Vagina (tissue), 2 donors: ENCODE measurements at places on chromosomes 2 and 18. TPM values are rescaled to one million over a fixed set of nuclear protein-coding genes. Genes with fewer than 3 reads are reported as not detected.

- no peak for DNase-seq
- H3K4me1 ChIP-seq, result no peaks in the 10 kb centered on the region
- H3K4me3 ChIP-seq, result no peak overlapping the region
- H3K27ac ChIP-seq, result no peak overlapping the region
- H3K27me3 ChIP-seq, result no peaks in the 10 kb centered on the region
Observed at GRCh38 chr2:140905083-140905781, 1225.6 kb downstream of the LRP1B start.

GRCh38 chr2:196293751-196294515 lies 122.6 kb upstream of the STK17B start:
- DNase-seq, result no peak
- no peaks in the 10 kb centered on the region for H3K27me3 ChIP-seq
- no peaks in the 10 kb centered on the region for H3K36me3 ChIP-seq
- no peak overlapping the region for H3K27ac ChIP-seq
- H3K4me1 ChIP-seq, result peaks cover 14% of the 10 kb centered on the region
- no peak overlapping the region for H3K4me3 ChIP-seq

Gene UGT1A5
- 1.2 TPM for total RNA-seq

- no peak for DNase-seq
- no peaks in the 10 kb centered on the region for H3K36me3 ChIP-seq
- no peaks in the 10 kb centered on the region for H3K27me3 ChIP-seq
- no peak overlapping the region for H3K4me3 ChIP-seq
- peaks cover 15% of the 10 kb centered on the region for H3K4me1 ChIP-seq
Observed at GRCh38 chr2:133655610-133656009, 87.3 kb upstream of the NCKAP5 start.

Gene SKOR2
- not detected for total RNA-seq

- peak overlapping the region; percentile 99 for H3K27ac ChIP-seq
- H3K27me3 ChIP-seq, result no peaks in the 10 kb centered on the region
- peaks cover 29% of the 10 kb centered on the region for H3K4me1 ChIP-seq
- peak overlapping the region; percentile 98 for H3K4me3 ChIP-seq
- no peak for DNase-seq
Observed at GRCh38 chr18:9913151-9913525, 678 bp upstream of the VAPA start.

DNA sequence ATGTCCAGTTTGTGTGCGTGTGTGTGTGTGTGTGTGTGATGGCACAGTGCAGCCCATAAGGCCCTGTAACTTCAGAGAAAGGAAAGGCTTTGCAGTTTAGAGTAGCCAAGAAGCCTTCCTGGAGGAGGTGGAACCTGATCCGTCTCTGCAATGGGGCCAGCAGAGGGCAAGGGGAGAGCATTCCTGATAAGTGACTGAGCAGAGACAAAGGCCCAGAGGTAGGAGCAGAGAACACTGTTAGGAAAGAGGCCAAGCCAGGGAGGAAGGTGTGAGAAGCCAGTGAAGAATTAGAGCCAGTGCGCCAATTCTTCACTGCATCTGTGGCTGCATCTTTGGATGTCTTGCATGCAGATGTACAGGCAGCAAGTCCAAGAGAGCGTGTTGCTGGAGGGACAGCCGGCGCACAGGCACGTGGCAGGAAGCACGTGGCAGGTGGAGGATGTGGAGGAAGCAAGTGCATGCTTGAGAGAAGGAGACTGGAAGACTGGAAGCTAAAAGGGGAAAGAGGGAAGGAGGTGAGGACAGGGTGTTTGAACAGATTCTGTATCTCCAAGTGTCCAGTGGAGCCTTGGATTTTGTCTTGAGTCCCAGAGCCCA lies 196.3 kb downstream of the CTIF start:
- H3K4me1 ChIP-seq, result peaks cover 16% of the 10 kb centered on the region
- H3K27ac ChIP-seq, result no peak overlapping the region
- H3K36me3 ChIP-seq, result no peaks in the 10 kb centered on the region
- no peak for DNase-seq

Gene TTC39C
- 42.5 TPM for total RNA-seq

Gene TMEM87B
- 18.9 TPM for total RNA-seq

- no peak for DNase-seq
- H3K4me1 ChIP-seq, result peaks cover 81% of the 10 kb centered on the region
- no peak overlapping the region for H3K4me3 ChIP-seq
- no peaks in the 10 kb centered on the region for H3K27me3 ChIP-seq
Observed at GRCh38 chr2:39411181-39411944, 25.7 kb downstream of the MAP4K3 start.

- no peaks in the 10 kb centered on the region for H3K36me3 ChIP-seq
- no peaks in the 10 kb centered on the region for H3K4me1 ChIP-seq
- no peaks in the 10 kb centered on the region for H3K27me3 ChIP-seq
- H3K27ac ChIP-seq, result no peak overlapping the region
- DNase-seq, result no peak
Observed at GRCh38 chr18:61706276-61706915, 186.4 kb downstream of the RNF152 start.

DNA sequence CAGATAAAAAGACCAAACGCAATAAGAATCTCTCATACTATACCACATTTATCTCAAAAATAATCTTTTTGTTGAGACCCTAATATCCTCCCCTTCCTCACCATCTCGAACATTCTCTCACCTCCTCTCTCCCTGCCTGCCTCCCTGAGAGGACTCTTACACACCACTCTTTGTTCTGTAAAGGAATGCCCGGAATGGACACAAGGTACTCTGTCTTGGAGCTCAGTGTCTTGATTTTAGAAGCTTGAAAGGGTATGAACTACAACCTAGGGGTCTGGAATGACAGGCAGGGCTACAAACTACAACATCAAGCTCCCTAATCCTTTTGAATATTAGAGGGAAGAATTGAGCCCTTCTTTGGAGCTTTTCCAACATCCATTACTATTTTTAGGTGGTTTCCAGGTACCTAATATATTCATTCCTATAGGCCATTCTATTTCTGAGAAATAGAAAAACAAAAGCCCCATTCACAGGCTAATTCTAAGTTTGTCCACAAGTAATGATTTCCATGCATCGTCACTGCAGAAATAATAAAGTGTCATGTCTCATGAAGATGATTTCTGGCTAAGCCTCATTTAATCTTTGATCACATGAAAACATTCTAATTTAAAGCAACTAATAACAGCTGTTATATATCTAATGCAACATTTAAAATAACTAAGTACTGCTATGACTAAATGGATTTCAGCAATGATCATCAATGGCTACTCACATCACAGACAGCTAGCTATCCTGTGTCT lies 60.6 kb downstream of the LRP2 start:
- H3K27me3 ChIP-seq, result no peaks in the 10 kb centered on the region
- H3K36me3 ChIP-seq, result no peaks in the 10 kb centered on the region
- no peaks in the 10 kb centered on the region for H3K4me1 ChIP-seq
- DNase-seq, result no peak
- no peak overlapping the region for H3K4me3 ChIP-seq

- DNase-seq, result no peak
- H3K27me3 ChIP-seq, result no peaks in the 10 kb centered on the region
- H3K4me3 ChIP-seq, result no peak overlapping the region
- peaks cover 67% of the 10 kb centered on the region for H3K4me1 ChIP-seq
- H3K27ac ChIP-seq, result peak overlapping the region; percentile 39
Observed at GRCh38 chr2:24915796-24916195, 4.2 kb downstream of the ADCY3 start.

Gene TWIST2
- total RNA-seq, result 214 TPM

GRCh38 chr18:12246849-12247808 lies 7.0 kb upstream of the CIDEA start:
- no peaks in the 10 kb centered on the region for H3K27me3 ChIP-seq
- no peak overlapping the region for H3K4me3 ChIP-seq
- no peaks in the 10 kb centered on the region for H3K36me3 ChIP-seq
- H3K4me1 ChIP-seq, result no peaks in the 10 kb centered on the region

DNA sequence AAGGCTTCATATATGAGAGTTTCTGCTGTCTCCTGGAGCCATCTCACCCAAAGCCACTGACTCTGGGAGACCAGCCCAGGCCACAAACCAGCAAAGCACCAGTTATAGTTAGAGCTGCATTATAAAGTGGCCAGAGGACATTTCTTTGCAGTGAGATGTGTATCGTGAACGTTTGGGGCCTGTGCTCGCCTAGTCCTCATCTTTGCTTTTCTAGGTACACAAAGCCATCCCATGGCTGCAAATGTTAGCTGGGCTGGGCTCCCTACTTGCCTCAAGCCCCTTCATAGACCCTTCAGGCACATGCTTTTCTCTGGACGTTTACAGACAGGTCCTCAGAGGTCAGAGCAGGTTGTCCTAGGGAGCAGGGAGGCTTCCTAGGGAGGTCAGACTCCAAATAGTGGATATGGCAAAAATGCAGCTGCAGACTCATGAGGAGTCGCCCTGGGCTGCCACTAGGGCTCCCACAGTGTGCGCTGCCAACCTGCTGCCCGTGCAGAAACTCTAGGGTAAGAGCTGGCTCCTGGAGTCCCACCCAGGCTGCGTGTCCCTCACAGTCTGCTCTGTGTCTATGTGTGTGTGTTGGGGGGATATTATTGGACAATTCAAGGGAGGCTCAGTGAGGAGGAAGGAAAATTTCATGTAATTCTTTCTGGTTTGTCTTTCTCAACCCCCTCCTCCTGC lies 141.0 kb downstream of the RPIA start:
- no peak overlapping the region for H3K4me3 ChIP-seq
- no peaks in the 10 kb centered on the region for H3K27me3 ChIP-seq
- H3K36me3 ChIP-seq, result no peaks in the 10 kb centered on the region
- no peaks in the 10 kb centered on the region for H3K4me1 ChIP-seq

DNA sequence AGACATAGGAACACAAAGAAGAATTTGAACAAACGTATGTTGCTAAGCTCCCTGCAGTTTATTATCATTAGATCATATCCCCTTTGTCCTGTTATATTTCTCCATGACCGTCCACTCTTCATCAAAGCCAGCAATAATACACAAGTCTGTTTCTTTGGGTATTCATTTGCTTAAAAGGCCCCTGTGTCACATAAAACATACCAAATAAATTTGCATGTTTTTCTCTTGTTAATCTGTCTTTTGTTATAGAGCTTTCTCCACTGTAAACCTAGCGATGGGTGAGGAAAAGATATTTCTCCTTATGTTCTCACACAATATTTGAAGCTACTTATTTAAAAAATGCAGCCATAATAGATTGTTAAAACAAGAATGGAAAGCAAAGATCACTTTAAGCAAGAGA lies 42.9 kb upstream of the REL start:
- H3K27ac ChIP-seq, result no peak overlapping the region
- no peak for DNase-seq
- no peaks in the 10 kb centered on the region for H3K4me1 ChIP-seq
- no peaks in the 10 kb centered on the region for H3K36me3 ChIP-seq
- H3K4me3 ChIP-seq, result no peak overlapping the region

DNA sequence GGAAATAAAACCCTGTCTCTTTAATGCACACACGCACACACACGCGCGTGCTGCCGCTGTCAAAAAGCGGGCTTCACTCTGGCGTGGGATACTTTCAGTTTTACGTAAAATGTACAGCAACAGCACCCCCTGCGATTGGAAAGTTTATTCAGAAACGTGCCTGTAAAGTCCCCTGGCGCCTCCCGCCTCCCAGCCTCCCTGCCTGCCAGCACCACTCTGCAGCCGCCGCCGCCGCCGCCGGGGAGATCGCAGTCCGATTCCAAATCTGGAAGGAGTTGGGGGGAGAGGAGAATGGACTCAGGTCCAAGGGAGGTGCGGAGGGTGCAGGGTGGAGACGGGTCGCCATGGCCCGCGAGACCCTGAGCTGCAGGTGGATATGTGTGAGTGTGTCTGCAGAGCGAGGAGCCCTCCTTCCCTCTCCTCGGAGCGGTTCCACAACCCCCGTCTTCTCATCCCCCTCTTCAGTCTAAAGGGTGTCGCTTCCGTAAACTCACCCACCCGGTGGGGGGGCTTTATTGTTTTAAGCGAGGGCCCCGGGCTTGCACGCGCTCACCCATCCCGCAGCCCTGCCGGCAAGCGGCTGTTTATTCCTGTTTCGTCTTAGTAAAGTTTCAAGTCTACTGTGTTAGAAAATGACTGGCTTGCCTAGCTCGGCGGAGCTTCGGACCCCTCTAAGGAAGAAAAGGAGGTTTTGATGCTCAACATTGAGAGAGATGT lies 1.8 kb upstream of the BCL11A start:
- no peaks in the 10 kb centered on the region for H3K36me3 ChIP-seq
- peak overlapping the region; percentile 49 for H3K4me3 ChIP-seq
- H3K4me1 ChIP-seq, result peaks cover 56% of the 10 kb centered on the region
- H3K27ac ChIP-seq, result peak overlapping the region; percentile 59
- DNase-seq, result no peak
- H3K27me3 ChIP-seq, result no peaks in the 10 kb centered on the region

Gene CEBPZ
- 27.0 TPM for total RNA-seq

Gene SLC9A4
- total RNA-seq, result not detected

Gene RSAD2
- total RNA-seq, result 0.25 TPM

GRCh38 chr2:105926960-105927678 lies 182.4 kb downstream of the NCK2 start:
- DNase-seq, result no peak
- H3K27ac ChIP-seq, result no peak overlapping the region
- H3K27me3 ChIP-seq, result no peaks in the 10 kb centered on the region
- H3K36me3 ChIP-seq, result no peaks in the 10 kb centered on the region

DNA sequence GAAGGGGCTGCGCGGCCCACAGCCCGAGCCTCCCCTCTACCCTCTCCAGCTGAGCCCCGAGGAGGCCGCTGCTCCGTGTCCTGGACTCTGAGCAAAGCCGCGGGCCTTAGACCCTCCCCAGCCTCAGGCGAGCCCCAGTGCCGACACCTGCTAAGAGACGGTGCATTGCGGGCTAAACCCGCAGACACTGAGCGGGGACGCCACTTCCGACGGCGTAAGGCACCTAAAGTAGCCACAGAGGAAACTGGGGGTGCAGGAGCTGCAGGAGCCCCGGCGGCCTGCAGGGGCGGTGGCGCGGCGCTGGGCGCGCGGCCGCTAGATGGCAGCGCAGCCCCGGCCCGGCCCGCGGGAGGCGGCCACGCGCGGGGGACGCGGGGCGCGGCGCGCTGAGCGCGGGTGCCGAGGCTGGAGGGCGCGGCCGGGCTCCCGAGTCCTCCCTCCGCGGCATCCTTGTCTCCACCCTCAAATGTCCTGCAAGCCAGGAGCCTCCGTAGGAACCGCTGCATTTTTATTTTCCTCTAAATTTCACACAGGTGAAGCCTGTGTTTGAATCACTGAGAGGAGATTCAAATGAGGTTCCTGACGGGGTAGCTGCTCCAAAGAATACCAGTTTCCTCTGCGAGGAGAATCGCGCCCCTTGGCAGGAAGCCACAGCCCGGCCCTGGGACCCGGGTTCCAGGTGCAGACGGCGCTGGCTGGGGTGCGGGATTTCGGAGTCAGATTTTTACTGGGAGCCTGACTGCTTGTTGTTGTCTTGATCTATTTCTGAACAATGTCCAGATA lies 650.5 kb downstream of the GALR1 start:
- H3K36me3 ChIP-seq, result no peaks in the 10 kb centered on the region
- H3K4me1 ChIP-seq, result peaks cover 4% of the 10 kb centered on the region
- no peak for DNase-seq
- peak overlapping the region; percentile 36 for H3K4me3 ChIP-seq

- H3K27ac ChIP-seq, result no peak overlapping the region
- no peak overlapping the region for H3K4me3 ChIP-seq
- no peaks in the 10 kb centered on the region for H3K4me1 ChIP-seq
- no peak for DNase-seq
- H3K27me3 ChIP-seq, result no peaks in the 10 kb centered on the region
Observed at GRCh38 chr2:83901317-83901716, 557.8 kb downstream of the SUCLG1 start.

- H3K4me1 ChIP-seq, result no peaks in the 10 kb centered on the region
- no peak for DNase-seq
- H3K27ac ChIP-seq, result no peak overlapping the region
- no peaks in the 10 kb centered on the region for H3K36me3 ChIP-seq
- no peaks in the 10 kb centered on the region for H3K27me3 ChIP-seq
Observed at GRCh38 chr2:96169868-96170507, 24.7 kb upstream of the DUSP2 start.

Gene GALNT14
- 1.7 TPM for total RNA-seq

Gene PKP4
- 71.5 TPM for total RNA-seq

Gene CD8B2
- total RNA-seq, result 0.74 TPM
